ENCODE measurements at places on chromosomes 4 and X.

DNA sequence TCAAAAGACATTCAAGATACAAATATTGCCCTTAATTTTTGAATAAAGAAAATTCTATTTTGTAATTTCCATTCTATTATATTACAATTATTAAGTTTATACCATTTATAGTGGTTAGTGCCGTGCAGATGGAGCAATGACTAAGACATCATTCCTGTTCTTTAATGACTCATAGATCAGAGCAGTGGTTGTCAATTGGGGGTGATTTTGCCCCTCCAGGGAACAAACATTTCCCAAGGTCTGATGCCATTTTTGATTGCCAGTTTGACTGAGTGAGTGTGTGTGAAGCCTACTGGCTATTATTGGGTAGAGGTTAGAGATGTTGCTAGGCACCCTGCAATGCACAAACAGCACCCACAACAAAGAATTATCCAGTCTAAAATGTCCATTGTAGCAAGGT, 97.9 kb upstream of the DDIT4L start:
- no peak for DNase-seq

DNA sequence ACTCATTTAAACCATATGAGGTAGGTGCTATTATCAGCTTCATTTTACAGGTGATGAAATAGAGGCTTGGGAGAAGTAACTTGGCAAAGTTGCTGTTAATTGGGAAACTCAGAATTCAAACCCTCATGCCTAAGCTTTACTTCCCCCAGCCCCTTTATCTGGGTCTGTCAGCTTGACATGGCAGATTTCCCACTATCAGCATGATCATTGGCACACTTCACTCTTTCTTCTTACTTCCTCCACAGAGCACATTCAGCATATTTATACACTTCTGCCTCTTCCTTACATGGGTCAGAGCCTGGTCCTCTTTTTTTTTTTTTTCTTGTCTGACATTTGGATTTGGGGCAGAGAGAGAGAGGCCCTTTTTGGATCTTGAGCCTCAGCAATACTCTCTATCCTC, 56.5 kb upstream of the ARX start:
- DNase-seq: no peak

GRCh38 chr4:38923746-38924145, 56.1 kb downstream of the FAM114A1 start:
- DNase-seq: no peak

- DNase-seq: no peak
These were observed 2266.4 kb upstream of the TENM3 start for GRCh38 chr4:179976777-179977176.

GRCh38 chr4:162015090-162015489, 148.7 kb downstream of the FSTL5 start:
- DNase-seq: no peak

DNA sequence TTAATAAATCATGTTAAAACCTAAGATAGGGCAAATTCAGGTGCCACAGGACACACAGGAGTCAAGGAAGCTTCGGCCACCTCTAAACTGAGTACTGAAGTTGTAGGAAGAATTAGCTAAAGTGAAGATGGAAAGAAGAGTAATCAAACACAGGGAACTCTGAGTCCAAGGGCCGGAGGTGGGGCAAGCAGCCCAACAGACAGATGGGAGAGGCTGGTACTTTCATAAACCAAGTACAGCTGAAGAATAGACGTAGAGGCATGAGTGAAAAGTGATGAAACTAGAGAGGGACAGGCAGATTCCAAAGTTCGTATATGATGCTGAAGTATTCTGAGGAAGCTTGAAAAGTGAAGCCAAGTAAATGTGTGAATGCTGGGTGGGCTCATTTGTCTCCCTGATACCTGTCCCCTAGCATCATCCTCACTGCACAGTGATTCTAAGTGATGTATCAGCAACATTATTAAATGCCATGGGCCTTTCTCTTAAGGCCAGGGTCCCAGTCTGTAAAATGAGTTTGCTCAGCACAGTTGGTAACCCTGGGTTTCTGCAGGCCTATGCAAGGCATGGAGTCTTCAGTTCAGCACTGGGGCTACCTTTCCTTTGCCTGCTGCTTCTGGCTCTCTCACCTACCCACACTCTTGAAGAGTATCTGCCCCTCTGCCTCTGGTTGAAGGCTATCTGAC, 203.3 kb downstream of the NR3C2 start:
- DNase-seq: no peak

DNA sequence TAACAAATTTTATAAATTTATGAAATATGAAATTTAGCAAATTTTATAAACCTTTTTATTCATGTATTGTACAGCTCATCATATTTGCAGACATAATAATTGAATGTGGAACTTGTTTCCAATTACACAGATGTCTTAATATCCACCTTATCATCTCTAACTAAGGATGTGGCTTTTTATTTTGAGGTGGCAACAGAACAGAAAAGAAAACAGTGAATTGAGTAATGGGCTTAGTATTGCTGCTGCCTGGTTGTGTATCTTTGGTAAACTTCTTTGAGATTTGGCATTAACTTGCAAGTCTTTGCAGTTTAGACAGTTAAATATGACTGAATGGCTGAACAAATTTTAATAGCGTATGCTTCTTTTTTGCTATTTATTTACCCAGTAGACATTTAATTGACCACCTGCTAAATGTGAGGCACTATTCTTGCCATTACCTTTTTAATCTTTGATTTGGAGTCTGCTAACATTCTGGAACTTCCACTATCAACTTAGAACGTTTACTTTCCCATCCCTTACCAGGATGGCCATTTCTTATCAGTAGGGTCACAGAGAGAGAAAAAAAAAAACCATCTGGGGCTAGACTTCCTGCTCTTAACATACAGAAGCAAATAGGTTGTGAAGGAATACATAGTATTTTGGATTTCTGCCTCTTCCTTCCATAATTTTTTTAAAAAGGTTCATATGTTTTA, 44.8 kb downstream of the CLCN3 start:
- no peak for DNase-seq

GRCh38 chr4:165612936-165613335, 234.1 kb downstream of the CPE start:
- DNase-seq: no peak

GRCh38 chrX:153881281-153881680, 4.7 kb downstream of the L1CAM start:
- no peak for DNase-seq

DNA sequence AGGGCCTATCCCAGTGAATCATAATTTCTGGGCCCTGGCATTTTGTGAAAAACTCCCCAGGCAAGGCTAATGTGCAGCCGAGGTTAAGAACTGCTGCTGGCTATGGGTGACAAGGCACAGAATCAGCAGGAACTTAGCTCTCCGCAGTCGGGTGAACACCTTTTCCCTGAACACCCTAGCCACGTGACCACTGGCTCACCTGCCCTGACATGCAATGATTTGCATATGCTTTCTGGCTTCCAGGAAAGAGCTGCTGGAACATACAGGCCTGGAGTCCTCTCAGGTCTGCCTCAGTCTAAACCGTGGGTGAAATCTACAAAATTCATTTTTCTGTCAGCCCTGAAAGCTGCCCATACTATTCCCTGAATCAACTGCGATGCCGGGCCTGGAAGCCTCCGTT, 56.6 kb downstream of the ZNF827 start:
- DNase-seq: no peak

DNA sequence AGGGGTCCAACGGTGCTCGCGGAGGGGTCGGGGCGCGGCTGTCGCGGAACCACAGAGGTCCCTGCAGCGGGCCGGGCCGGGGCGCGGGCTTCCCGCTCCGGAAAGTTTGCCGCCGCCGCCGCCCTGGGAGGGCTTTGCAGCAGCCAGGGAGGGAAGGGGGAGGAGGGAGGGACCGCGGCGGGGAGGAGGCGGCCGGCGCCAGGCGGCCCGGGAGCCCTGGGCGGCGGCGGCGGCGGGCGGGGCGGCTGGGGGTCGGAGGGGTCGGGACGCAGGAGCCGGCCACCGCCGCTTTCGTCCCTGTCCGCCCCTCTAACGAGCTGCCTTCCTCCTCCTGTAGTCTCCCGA, 375 bp downstream of the FGFR3 start:
- peak; percentile 17 for DNase-seq

- no peak for DNase-seq
These were observed 412.4 kb downstream of the DMD start for GRCh38 chrX:32798990-32799389.

DNA sequence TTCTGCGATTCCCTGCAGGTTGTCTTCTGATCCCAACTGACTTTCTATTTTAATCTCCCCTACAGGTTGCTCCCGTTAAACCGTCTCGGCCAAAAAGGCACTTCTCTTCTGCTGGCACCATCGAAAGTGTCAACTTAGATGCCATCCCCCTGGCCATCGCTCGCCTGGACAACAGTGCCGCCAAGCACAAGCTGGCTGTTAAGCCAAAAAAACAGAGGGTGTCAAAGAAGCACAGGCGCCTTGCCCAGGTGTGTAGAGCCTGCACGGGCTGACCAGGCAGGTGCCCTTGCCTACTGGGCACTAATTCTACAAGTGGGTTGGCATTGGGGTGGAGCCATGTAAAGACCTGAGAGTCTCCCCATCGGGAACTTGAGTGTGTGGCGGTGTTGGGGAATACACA, 74.2 kb downstream of the AASDH start:
- DNase-seq: no peak

DNA sequence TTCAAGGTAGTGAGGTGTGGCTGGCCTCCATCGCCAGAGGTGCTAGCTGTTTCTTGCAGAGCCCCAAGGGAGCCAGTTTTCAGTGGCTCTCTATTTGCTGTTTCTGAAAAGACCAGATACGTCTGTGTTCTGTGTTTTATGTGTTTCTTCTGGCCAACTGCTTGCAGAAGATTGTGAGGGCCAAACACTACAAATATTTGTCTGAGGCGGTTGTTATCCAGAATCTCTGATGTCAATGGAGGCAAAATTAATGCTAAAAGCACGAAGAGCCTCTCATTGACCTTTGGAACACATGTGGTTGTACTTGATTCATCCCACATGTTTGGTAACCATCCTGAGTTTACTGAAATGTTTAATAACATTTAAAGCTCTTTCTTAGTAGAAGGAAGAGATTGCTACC, 113.9 kb downstream of the CT47B1 start:
- no peak for DNase-seq

DNA sequence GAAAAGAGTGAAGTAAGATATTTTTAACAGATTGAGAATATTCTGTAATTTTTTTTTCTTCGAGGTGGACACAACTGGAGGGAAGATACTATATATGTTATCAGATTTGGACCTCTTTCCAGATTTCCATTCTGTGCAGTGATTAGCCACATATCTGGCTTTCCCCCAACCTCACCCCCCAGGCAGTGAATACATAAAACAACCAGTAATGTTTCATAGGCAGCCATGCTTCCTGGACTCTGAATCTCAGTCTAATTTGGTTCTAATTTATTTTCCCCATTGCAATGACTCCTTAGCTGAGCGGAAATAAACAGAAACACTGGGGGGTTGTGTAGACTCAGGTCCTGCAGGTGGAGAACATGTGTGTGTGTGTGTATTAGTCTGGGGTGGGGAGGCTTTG, 226.5 kb downstream of the FBXW7 start:
- DNase-seq: no peak

DNA sequence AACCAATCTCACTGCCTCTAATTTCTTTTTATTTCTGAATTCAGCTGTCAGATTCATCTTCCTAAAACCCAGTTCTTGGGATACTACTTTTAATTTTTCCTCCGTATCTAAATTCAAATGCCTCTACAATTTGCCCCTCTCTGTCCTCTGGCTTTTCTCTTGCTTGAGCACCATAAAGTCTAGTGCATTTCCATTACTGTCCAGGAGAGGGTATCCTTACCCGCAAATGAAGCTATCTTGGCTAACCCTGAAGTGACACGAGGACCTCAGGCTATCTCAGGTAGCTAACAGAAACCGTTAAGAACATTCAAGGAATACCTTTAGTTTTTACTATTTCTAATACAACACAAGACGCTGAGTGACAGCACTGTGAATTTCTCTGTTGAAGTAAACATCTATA, 49.4 kb upstream of the PRR32 start:
- DNase-seq: no peak

- no peak for DNase-seq
These were observed 899 bp downstream of the LYAR start for GRCh38 chr4:4289055-4289454.

DNA sequence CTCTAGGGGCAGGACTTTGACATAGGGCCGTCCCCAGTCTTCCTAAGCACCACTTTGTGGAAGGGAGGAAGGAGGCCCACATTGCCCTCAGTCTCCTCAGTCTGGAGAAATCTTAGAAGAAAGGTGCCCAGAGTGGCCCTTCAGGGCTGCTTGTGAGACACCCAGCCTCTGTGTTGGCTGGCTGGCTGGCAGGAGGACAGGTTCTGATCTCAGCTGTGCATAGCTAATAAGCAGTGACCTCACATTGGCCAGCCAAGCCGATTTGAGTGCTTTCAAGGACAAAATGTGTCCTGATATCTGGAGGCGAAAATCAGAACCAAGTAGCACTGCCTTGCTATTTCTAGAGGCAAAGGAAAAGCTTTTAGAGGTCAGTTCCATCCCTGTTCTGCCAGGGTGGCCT, 211.5 kb downstream of the BCOR start:
- no peak for DNase-seq

GRCh38 chr4:98387345-98388026, 126.3 kb downstream of the RAP1GDS1 start:
- no peak for DNase-seq

DNA sequence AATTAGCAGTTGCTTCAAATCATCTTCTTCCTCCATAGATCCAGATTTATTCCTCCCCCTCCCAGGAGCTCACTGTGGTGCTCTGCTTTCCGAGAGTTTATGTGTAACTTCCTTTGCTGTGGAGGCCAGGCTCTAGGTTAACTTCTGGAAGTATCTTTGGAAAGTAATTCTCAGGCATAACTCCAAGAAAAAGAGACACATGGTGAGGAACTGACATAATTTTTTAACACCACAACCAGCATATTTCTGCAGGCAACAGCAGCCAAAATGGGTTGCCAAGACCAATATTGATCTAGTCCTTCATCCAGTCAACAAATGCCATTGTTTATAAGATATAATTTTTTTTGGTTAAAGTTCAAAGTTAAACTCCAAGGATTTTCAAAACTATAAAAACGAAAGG, 114.5 kb upstream of the RBPJ start:
- DNase-seq: no peak

DNA sequence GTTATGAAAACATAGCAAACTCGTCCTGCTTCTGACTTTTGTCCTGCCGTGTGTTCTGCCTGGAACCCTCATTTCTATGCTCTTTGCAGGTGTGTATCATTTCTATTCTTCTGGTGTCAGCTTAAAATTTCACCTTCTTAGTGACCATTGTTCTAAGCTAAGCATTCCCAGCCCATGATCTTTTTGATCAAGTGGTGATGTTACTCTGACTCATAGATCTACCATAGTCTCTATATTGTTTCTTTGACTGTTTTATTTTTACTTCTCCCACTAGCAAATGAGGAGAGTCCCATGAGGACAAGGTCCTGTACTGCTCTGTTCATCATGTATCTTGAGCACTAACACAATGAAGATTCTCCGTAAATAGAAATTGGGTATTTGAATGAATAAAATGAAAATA, 14.1 kb upstream of the CXCL6 start:
- no peak for DNase-seq

DNA sequence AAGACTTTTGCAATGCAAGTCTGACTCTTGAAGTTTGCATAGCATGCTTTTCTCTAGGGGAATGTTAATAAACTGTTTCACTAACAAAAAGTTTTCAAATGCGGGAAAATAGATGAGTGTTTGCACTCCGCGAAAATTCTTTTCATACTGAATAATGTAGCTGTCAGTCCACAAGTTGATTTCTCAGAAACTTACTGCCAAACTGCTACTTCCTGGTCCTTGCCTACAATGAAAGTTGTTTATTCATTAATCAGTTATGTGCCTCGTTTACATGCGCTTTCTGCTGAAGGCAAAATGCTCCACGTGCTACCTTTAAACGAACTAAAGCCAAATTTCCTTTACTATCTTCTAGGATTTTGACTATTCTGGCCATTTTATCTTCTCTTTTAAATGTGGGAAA, 166.2 kb downstream of the MAGEB17 start:
- no peak for DNase-seq

- no peak for DNase-seq
These were observed 17.8 kb upstream of the ANXA5 start for GRCh38 chr4:121714548-121714947.
